ENCODE measurements at places on chromosomes 4 and X.

DNA sequence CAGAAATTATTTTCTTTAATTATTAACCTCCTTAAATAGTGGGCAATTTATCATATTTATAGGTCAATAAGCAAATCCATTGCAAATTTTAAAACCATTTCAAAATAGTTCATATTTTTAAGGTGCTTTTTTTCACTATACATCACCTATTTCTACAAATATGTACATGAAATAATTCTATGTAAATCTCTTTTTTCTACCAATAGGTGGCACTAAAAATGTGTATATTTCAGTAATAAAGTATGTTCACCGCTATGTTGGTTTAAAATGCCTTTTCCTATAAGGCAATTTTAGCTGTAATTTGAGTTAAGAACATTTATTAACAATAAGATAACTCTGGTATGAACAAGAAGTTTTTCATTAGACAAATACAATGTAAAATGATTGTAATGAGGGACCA lies 672.2 kb downstream of the KCTD8 start:
- peak; percentile 4 for DNase-seq

- peak; percentile 1 for DNase-seq
Measured at GRCh38 chrX:28920153-28920943, 333.1 kb downstream of the IL1RAPL1 start.

DNA sequence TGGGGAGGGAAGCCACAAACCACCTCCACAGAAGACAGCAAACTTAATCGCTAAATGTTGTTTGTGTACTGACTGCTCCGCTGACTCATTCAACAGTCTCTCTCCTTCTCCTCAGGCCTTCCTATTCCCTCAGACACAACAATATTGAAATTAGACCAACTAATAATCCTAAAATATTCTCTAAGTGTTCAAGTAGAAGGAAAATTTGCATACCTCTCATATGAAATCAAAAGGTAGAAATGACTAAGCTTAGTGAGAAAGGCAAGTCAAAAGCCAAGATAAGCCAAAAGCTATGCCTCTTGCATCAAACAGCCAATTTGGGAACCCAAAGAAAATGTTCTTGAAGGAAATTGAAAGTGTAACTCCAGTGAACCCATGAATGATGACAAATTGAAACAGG lies 75.7 kb upstream of the ARHGAP24 start:
- DNase-seq, result peak; percentile 56

GRCh38 chr4:176320976-176321361 lies 1.2 kb downstream of the SPCS3 start:
- no peak for DNase-seq

GRCh38 chrX:54043541-54044125 lies 640 bp downstream of the PHF8 start:
- DNase-seq, result peak; percentile 26

DNA sequence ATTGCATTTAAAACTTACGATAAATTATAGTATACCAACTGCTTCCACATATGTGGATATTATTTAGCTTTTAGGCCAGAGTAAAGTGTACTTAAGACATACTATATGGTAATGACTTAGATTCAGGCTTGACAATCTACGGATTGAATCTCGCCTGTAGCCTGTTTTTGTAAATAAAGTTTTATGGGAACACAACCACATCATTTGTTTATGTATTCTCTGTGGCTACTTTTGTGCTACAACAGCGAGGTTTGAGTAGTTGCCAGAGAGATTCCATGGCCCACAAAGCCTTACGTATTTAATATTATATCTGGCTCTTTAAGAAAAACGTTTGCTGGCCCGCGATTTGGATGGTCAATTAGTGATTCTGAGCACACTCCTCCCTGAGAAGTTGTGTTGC lies 37.6 kb downstream of the HHIP start:
- no peak for DNase-seq

DNA sequence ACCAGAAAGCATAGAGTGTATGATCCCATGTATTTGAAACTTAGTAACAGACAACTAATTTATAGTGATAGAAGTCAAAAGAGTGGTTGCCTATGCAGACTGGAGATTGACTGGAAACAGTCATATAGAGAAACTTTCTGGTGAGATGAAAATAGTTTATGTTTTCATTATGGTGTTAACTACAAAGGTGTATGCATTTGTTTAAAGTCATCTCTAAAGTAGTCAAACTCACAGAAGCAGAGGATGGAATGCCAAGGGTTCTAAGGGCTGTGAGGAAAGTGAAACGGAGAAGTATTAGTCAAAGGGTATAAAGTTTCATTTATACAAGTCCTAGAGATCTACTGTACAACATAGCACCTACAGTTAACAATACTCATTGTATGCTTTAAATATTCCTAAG lies 45.8 kb downstream of the ENOX2 start:
- DNase-seq, result no peak

GRCh38 chr4:122705547-122706117 lies 26.9 kb upstream of the BBS12 start:
- DNase-seq, result no peak

DNA sequence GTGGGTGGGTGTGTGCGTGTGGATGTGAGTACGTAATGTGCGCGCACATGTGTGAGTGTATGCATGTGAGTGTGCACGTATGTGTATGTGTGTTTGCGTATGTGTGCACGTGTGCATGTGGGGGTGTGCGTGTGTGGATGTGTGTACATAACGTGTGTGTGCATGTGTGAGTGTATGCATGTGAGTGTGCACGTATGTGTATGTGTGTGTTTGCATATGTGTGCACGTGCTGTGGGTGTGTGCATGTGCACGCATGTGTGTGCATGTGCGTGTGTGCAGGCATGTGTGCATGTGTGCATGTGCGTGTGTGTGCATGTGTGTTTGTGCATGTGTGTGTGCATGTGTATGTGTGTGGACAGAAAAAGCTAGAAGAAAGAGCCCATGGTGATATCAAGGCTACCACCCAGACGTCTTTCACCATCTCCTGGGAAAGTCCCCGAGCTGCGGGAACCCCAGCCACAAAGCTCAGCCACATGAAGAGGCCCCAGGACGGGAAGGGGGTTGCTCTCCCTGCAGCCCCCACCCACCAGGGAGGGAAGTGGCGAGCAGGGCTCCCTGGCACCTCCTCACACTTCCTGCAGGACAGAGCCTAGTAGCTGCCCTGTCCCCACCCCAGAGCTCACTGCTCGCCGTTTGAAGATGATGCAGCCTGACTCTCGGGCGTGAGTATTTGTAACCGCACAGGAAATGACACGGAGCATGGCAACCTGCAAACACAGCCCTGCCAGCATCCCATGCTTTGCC lies 108.3 kb downstream of the DCTD start:
- DNase-seq, result peak; percentile 12

- DNase-seq, result no peak
Measured at GRCh38 chr4:105120626-105121025, 26.1 kb upstream of the TET2 start.

GRCh38 chr4:56874923-56875322 lies 32.8 kb upstream of the REST start:
- DNase-seq, result no peak

DNA sequence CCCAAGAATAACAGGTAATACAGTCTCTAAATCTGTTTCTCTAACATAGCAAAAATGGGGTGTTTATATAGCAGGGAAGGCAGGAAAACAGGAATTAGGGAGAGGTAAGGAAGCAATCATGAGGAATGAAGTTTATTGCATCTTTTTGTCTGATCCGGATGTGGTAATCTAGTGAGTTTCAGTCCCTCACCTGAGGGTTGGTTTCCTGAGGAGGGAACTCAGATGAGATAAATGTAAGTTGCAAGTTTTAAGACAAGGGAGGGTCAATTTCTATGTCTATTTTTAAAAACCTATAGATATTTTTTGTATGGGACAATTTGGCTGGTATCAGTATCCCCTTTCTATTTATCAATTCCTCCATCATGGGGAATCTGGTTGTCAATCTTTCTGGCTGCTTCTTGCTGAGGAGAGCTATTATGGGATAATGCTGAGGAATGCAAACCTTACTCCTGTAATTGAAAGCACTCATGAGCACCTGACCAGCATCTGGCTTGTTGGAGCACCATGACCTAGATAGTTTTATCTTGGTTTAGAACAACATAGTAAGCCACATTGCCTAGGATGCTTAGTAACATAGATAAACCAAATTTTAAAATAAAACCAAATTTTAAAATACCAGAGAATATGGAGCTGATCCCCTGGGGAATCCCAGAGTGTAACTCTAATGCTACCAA lies 130.1 kb downstream of the ADAM29 start:
- DNase-seq, result no peak

DNA sequence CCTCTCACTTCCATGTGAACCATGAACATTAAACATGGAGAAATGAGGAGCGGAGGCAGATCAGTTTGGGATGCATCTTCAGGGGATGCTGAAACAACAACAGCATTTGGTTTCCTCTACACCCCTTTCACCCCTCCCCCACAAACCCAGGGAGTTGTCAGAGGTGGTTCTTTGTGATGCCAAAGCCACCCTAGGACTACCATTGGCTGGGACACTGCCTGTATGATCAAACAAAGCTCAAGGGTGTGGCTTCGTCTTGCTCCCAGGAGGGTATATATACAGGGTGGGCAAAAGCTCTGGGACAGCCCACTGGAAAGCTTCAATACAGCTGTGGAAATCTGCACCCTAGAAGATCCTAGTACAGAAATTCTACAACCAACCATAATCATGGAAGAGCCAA lies at the start of gene SPANXN4:
TSS of gene SPANXN4 (plus strand) at position 301 of the 400 bp plus-strand sequence. CDS start at position 388, 87 bp downstream.
- DNase-seq, result no peak

DNA sequence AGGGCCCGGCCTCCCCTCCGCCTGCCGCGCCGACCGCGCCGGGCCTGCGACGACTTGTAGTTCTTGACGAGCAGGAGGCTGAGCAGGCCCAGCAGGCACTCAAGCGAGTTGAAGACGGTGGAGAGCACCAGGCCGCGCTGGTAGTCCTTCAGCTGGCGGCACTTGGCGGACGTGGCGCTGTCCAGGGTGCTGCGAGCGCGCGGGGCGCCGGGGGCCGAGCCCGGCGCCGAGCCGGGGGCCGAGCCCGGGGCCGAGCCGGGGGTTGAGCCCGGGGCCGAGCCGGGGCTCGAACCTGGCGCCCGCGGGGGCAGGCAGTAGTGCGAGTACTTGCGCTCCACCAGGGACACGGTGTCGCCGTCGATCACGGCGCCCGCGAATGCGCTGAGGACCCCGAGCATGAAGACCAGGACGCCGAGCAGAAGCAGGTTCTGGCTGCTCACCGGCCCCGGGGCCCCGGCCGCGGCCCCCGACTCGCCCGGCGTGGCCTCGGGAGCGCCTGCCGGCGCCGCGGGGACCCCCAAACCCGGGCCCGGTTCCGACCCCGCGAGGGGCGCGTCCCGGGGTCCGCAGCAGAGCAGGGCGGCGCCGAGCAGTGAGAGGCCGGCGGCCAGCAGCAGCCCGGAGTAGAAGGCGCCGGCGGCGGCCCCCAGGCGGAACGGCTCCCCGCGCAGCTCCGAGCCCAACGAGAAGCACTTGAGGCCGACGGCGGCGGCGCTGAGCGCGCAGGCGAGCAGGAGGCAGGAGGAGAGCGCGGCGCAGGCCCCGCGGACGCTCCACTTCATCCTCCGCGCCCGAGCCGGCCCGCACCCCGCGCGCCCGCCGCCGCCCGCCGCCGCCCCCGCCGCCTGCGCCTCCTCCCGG lies 584 bp downstream of the TMEM271 start:
- DNase-seq, result peak; percentile 73

DNA sequence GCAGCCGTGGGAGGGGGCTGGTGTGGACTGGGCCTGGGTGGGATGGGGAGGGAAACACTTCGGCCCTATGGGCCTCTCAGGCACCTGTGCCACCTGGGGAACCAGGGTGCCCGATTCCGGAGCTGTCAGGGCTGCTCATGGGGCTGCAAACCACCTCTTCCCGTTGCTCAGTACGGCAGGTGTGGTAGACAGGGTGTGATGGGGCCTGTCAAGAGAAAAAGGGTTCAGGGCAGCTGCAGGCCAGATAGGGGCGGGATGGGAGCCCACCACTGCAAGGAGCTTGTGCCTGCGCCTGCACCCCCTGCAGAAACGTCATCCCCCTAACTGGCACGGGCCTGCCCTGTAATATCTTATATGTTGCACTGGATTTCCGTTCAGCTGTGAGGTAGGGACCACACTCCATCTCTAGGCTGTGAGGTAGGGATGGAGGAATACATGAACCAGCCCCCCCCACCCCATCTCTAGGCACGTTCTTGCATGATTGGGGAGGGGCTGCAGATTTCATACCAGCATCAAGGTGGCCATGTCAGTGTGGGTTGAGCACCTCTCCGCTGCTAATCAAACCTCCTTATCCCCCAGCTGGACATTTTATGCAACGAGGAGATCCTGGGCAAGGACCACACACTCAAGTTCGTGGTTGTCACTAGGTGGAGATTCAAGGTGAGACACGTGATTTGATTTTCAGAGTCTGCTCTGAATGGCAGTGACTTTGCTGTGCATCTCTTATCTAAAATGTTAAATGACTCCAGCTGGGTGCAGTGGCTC lies 59.0 kb downstream of the PCGF3 start:
- DNase-seq, result no peak

GRCh38 chrX:130869239-130869638 lies 33.8 kb downstream of the ENOX2 start:
- DNase-seq, result no peak

- no peak for DNase-seq
Measured at GRCh38 chr4:182510836-182511235, 267.6 kb downstream of the TENM3 start.

GRCh38 chrX:10725071-10725470 lies 104.7 kb upstream of the MID1 start:
- DNase-seq, result peak; percentile 2

All from iris pigment epithelial cell (primary cell).